Glutamatergic neuron (in vitro differentiated cells): ENCODE measurements at places on chromosomes 7 and 10. TPM values are rescaled to one million over a fixed set of nuclear protein-coding genes. Genes with fewer than 3 reads are reported as not detected.

PAX2 gene
- total RNA-seq, result not detected

GRCh38 chr7:100544967-100545359 lies 6.0 kb downstream of the AGFG2 start:
- DNase-seq, result no peak

DNA sequence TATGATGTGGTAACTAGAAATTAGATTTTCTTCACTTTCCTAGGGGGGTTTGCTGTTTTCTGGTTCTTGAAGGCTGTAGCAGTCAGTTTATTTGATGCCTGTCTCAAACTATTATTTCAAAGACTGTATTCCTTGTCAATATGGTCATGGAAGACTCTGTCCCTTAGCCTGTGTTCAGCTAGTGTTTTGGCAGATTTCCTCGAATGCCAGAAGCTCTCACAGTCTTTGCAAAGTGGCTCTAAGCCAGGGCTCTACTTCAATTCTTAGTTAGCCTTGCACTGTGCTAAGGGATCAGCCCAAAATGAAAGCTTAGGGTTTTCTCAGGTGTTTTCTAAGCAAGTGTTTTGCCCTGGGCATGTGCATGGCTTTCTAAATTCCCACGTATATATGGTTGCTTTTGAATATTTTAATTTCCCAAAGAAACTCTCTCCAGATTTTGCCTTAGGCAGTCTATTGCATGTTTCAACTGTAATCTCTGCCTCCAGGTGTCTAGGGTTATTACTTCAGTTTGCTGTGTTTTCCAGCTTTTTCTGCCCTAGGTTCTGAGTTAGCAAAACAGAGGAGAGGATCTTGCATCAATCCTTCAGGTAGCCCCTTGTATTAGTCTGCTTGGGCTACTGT lies 7.2 kb upstream of the C1GALT1 start:
- DNase-seq, result no peak

DNA sequence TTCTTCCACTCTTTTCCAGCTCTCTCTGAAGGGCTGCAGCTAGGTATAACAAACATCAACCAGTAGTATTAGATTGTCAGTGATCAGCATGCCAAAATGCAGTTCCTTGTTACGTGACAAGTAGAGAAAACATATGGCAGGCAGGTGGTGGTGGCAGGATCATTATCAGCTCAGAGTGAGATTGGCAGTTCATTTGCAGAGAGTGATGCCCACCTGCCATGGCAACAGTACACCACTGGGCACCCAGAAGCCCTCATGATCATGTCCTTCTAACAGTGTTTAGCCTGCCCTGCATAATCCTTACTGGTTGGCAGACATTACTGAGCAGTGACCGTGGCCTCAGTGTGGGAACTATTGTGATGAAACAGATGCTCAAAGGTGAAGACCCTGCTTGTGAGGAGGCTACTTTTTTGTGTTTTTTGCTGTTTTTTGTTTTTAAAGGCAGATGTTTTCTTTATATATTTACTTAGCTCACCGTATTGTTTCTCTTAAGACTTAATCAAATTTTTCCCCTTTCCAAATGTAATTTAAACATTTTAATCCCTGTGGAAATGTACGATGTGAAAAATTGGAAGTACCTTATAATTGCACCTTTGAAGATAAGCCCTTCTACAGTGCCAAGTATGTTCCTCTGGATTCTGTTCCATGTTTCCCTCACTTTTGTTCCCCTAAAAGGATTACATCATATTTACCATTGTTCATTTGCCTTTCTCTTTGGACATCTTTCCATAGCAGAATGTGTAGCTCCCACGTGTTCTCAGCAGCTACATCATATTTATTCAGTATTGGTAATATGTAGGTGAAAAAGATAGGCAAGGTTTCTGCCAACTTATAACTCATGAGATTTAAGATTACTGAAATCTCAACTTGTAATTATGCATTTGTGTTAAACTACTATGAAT lies 179.6 kb downstream of the SND1 start:
- DNase-seq, result no peak

DNA sequence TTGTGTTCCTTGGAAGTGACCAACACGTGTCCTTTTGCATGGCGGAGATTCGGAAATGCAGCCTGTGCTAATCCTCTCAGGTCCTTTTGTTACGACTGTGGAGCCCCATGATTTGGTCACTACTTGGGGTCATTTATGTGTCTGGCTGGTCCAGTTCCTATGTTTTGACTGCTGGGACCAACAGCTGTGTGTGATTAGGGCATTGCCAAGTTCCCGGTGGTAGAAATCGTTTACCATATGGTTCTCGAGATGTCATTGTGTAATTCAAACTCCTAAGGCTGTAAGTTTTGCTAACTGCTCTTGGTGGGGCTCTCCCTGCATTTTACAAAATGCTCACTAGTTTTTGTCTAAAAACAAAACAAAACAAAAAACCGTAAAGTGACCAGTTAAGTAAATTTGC lies 62.0 kb downstream of the CCNY start:
- no peak for DNase-seq
